GOT3 (cell line): ENCODE measurements at places on chromosomes 4 and X.

DNA sequence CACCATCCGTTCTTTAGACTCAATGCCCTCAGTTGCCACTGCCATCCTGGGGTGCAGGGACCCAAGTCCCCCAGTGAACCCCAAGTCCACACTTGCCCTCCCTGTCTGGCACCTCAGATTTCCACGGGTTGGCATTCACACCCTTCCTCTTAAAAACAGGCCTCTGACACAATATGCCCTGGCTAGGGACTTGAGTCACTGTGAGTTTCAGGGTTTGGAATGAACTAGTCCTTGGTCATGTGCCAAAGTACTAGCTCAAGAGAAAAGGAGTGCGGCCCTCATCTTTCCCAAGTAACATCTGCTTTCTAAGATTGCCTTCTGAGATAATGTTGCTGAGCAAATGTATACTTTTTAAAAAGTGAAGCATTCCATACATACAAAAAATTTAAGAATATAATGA, 134.0 kb downstream of the MID1 start:
- DNase-seq: no peak

DNA sequence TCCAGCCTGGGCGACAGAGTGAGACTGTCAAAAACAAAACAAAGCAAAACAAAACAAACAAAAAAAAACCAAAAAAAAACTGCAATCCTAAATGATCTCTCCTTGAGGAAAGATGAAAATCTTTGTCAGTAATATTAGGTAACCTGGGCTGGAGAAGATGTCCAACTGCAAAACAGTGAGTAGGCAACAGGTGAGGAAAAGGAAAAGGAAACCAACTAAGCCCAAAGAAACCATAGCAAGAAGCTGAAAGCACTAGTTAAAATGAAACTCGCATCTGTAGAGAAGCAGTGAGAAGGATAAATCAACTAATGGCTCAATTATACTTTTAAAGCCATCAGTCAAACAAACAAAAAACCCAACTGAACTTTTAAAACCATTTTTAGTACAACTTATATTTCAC, 54.2 kb downstream of the ENOX2 start:
- DNase-seq: no peak

DNA sequence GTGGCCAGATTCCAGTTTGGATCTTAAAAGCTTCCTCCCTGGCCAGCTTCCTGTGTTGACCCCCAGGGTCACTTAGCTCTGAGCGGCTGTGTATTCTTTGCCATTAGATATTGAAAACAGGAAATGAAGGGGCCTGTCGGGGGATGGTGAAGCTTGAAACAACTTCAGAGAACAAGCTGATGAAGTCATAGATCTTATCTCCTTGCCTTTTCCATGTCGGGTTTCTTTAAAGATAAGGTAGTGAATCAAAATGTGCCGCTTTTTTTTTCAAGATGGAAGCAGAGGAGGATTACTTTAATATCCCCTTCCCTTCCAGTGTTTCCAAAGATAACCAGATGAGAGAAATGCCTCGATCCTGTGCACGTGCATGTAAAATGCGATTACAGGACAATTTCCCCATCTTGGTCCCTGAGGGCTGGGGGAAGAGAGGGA, 508.5 kb downstream of the MID1IP1 start:
- DNase-seq: no peak

GRCh38 chr4:88177983-88178625, 19.7 kb upstream of the ABCG2 start:
- no peak for DNase-seq

- no peak for DNase-seq
These were observed 486.4 kb upstream of the FAT1 start for GRCh38 chr4:187209921-187210613.

GRCh38 chr4:2320152-2320551, 58.2 kb upstream of the MXD4 start:
- DNase-seq: no peak

DNA sequence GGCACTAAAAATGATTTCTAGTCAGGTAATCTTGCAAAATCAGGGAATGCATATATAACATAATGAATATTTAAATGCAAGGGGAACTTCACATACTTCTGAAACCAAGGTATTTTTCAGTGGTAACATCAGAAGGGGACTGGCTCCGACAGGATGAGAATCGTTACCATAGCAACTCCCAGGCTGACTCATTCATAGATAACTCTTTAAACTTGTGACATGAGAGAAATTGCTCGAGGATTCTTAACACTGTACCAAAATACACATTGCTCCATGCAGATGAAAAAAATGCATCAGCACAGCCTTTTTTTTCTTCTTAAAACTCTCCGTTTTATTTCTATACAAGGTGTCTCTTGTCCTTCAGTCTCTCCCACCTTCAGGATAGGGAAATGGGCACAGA, 114.3 kb downstream of the GABRB1 start:
- no peak for DNase-seq

DNA sequence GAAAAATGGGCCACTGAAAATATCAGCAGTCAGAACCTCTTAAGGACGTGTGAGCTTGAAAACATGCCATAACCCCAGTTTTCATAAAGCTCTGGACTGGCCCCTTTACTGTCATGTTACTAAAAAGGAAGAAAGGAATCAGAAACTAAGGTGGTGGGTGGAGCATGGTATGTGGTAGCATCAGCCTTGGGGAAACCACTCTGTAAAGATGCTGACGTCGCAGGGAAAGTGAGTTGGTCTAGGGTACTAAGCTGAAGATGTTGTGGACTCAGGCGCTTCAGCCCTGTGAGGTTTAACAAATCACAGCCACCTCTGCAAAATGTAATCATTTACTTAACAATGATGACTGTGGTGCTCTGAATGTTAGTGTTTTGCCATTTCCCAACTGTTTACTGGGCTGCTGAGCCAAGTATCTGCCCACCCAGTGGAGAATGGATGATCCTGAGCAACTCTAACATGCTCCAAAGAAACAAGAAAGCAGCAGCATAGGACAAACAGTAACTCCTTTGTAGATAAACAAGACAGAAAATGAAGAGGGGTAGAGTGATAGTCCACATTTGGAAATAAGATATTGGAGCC, 33.4 kb downstream of the C4orf54 start:
- no peak for DNase-seq

DNA sequence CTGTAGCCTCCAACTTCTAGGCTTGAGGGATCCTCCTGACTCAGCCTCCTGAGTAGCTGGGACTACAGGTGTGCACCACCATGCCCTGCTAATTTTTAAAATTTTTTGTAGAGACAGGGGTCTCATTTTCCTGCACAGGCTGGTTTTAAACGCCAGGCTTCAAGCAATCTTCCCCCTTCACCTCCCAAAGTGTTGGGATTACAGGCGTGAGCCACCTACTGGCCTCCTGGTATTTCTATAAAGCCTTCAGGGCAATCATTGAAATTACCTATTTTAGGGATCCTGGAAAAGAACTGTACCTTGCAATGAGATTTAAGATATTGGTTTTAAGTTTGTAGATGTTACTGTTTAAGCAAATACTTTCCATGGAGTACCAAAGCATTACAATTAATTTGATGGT, 13.5 kb upstream of the PLS3 start:
- DNase-seq: no peak

DNA sequence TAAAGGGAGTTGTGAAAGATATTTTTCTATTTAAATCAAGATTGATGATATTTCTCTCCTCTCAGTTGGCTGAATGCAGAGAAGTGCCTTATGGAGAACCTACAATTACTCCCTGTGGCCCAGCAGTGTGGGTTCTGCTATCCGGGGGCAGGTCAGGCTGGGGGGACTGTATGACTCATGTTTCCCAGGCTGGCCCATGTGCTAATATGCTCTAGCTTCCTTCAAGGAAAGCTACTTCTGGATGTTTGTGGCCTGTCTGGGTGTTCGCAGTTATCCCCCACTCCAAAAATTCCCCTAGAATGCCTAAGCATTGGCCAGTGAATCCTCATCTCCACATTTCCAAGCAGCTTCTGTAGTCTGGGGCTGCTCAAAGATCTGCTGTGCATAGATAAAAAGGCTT, 58.9 kb upstream of the SPP1 start:
- no peak for DNase-seq

DNA sequence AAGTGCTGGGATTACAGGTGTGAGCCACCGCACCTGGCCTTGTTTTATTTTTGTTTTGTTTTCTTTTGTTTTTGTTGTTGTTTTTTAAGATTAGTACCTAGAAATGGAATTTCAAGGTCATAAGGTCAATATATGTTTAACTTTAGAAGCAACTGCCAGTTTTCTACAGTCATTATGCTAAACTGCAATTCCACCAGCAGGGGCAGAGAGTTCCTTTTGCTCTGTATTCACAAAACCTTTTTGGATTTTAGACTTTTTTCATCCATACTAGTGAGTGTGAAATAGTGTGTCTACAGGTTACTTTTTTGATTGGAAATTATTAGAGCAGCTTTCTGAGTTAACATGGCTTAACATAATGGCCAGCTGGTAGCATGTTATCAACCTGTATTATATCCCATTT, 580.6 kb downstream of the TRIML1 start:
- no peak for DNase-seq

DNA sequence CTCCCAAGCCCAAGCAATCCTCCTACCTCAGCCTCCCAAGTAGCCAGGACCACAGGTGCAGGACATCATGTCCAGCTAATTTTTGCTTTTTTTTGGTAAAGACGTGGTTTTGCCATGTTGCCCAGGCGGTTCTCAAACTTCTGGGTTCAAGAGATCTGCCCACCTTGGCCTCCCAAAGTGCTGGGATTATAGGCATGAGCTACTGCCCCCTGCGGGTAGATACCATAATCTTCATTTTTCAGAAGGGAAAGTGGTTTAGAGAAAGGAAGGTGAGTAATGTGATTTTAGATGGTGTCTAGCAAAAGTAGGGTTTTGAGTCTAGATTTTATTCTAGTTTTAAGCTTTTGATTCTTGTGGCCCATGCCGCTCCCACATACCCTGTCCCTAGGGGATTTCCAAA, 205.3 kb upstream of the CLNK start:
- no peak for DNase-seq

DNA sequence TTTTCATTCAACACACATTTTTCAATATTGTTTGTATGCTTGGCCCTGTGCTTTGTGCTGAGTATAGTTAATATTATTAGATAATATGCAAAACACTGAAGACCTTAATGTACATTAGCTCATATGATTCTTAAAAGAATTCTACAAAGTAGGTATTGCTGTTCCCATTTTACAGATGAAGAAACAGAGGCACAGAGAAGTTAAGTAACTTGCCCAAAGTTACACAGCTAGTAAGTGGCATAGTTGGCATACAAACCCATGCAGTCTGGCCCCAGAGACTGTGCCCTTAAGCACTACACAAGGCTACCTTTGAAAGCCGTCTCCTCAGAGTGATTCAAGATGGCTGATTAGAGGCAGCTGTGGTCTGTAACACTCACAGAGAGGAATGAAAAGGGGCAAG, 293.4 kb upstream of the F9 start:
- no peak for DNase-seq

GRCh38 chr4:82124932-82125786, 248.6 kb downstream of the HNRNPD start:
- DNase-seq: no peak
